ENCODE measurements at places on chromosomes 2 and 18.

DNA sequence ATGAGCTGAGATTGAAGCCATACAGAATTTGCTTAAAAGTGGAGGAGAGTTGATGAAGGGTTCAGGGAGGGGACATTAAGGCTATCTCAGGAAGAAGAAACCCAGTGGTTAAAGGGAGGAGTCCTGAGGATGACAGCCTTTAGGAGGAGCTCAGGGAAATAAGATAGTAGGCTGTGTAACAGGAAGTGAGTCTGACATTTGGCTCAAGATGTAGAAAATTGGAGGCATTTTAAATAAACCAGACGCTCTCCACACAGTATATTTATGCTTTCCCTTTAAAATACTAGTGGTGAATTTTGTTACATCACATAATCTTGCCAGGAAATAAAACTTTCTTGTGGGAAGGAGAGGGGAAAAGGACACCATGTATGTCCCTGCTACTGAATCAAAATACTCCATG lies 11.6 kb downstream of the KCNH7 start:
- DNase-seq = no peak

DNA sequence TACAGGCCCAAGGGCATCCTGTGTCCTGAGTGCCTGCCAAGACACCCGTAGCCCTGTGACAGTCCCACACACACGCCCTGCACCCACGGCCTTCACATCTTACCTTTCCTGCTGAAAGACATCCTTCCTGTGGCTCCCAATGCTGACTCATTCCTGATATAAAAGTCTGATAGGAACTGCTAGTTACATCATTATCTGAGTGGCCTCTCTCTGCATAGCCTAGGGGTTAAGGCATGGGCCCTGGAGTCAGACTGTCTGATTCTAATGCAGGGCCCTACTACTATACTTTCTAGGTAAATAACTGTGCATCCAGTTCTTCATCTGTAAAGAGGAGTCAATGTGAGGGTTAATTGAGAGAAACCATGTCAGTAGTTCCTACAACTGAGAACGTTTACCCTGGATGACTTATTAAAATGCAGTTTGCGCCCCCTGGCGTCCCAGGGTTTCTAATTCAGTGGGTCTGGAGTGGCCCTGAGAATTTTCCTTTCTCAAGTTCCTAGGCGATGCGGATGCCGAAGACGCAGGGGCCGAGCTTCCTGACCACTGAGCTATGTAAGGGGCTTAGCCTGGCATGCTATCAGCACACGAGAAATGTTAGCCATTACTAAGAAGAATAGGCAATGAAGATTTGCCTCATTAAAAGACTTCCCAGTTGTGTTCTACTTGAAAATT lies 6.0 kb upstream of the GPR45 start:
- peak; percentile 57 for DNase-seq

GRCh38 chr2:189581354-189582139 lies 961 bp upstream of the SLC40A1 start:
- DNase-seq = no peak

DNA sequence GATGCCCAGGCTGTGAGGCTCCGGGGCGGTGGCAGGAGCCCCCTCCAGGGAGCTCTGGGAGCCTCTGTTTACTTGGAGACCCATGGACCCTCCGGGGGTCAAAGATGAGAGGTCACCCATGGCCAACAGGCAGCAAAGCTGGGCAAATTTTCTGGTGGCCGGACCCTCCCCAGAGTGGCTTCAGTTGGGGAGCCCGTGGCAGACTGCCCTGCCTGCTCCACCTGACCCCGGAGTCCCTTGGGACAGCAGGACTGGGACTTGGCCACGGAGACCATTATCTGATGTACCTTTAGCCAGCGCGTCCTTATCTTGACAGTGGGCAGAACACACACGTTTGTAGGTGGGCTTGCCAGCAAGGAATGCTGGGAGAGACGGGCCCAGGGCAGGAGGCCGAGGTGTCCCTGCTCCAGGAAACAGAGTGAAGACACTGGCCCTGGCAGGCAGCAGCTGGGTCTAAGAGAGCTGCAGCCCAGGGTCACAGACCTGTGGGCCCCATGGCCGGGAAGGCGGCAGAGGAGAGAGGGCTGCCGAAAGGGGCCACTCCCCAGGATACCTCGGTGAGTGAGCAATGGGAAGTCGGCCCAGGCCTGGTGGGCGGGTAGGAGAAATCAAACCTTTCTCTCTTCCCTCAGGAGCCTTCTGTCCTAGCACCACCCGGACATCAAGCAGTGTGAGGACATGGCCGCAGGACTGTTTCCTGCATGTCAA lies at the start of the genes ABCG5 and ABCG8:
ABCG5 (minus strand) TSS at position 280 of the 708 bp plus-strand sequence; CDS start at position 120, 160 bp downstream.
ABCG8 (plus strand) TSS at position 412 of the 708 bp plus-strand sequence; CDS start at position 495, 83 bp downstream.
- no peak for DNase-seq

DNA sequence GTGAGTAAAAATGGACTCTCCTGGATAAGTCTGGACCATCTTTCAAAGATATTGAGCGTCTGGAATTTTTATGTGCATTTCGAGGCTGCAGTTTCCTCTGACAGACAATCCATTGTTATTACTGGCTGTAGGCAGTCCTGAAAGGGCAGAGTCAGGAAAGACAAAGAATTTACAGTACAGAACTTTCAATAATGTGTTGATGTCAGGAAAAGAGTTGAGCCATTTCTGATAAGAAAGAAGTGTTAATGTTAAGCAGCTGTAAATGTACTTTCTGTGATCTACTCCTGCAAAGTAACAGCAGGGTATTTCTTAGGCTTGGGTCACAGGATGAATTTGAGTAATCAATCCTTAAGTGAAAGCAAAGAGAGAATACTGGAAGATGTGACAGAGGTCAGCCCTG lies 29.8 kb downstream of the TSPYL6 start:
- DNase-seq = no peak

DNA sequence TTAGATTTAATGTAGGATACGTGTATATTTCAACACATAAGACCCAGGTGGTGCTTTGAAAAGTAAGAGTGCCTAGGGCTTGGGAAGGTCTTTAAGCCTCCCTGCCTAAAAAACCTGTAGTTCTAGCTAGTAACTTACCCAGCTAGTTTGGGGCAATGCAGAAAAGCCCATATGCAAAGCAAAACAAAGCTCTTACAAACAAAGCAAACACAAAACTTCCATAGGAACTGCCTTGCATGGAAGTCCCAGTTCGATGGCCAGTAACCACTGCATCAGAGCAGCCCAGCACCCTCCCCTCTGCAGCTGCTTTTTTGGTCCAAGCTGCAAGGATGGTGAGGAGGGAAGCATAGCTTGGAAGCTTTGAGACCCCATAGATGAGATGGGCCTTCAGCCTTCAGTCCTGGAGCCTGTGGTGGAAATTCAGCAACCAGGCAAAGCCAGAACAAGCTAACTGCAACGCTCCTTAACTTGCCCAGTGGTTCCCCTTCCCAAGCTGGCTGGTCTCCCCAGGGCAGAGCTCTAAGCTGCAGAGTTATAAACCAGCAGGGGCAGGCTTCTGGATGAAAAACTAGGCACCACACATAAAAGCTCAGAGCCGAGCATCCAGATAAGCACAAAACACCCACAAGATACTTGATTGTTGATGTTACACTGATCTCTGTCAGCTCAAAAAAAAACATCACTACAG lies 16.2 kb downstream of the C2orf76 start:
- DNase-seq = no peak

GRCh38 chr2:84906108-84906899 lies 848 bp downstream of the TMSB10 start:
- DNase-seq = no peak

- DNase-seq = no peak
Measured at GRCh38 chr2:7102826-7103225, 185.6 kb downstream of the RNF144A start.

- DNase-seq = no peak
Measured at GRCh38 chr2:25606892-25607291, 66.5 kb downstream of the DTNB start.

- no peak for DNase-seq
Measured at GRCh38 chr2:117745537-117745936, 69.0 kb upstream of the DDX18 start.

DNA sequence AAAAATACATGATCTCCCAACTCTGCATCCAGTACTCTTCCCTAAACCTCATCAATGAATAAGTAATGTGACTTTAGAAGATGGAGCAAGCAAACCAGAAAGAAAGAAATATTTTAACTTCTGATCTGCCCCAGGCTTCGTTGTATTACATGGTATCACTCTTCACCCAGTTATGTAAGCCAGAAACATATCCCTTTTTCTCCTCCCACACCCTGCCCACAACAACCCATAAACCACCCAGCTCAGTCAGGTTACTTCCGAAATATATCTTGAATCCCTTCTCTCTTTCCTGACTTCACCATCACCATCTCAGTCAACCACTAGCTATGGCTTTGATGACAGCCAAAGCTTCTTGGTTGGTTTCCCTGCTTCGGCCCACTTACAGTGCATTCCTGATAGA lies 295.8 kb upstream of the PARD3B start:
- no peak for DNase-seq

- DNase-seq = no peak
Measured at GRCh38 chr2:239351687-239352086, 49.1 kb downstream of the HDAC4 start.

GRCh38 chr2:131145040-131145439 lies 39.9 kb downstream of the PLEKHB2 start:
- no peak for DNase-seq

DNA sequence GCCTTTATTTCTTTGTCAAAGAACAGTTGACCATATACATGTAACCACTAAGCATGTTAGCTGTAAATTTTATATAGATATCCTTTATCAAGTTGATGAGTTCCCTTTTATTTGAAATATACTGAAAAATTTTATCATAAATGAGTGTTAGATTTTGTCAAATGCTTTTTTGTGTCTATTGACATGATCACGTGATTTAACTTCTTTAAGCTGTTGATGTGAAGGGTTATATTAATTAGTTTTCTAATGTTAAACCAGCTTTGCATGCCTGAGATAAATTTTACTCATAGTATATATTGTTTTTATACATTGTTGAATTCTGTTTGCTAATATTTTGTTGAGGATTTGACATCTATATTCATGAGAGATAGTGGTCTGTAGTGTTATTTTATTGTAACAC lies 241.9 kb upstream of the CDH20 start:
- DNase-seq = no peak

GRCh38 chr2:191245046-191245868 lies at the start of gene MYO1B:
Gene MYO1B, plus strand, starts transcription at chr2:191245404. Its CDS starts 31,492 bp downstream, at chr2:191276896.
- peak; percentile 65 for DNase-seq

GRCh38 chr2:225766431-225766830 lies 366.9 kb downstream of the NYAP2 start:
- no peak for DNase-seq

- DNase-seq = no peak
Measured at GRCh38 chr2:105187531-105187930, 54.0 kb upstream of the GPR45 start.

- no peak for DNase-seq
Measured at GRCh38 chr2:96156926-96157648, 11.8 kb upstream of the DUSP2 start.

GRCh38 chr2:214019229-214019972 lies 391.5 kb upstream of the VWC2L start:
- no peak for DNase-seq

DNA sequence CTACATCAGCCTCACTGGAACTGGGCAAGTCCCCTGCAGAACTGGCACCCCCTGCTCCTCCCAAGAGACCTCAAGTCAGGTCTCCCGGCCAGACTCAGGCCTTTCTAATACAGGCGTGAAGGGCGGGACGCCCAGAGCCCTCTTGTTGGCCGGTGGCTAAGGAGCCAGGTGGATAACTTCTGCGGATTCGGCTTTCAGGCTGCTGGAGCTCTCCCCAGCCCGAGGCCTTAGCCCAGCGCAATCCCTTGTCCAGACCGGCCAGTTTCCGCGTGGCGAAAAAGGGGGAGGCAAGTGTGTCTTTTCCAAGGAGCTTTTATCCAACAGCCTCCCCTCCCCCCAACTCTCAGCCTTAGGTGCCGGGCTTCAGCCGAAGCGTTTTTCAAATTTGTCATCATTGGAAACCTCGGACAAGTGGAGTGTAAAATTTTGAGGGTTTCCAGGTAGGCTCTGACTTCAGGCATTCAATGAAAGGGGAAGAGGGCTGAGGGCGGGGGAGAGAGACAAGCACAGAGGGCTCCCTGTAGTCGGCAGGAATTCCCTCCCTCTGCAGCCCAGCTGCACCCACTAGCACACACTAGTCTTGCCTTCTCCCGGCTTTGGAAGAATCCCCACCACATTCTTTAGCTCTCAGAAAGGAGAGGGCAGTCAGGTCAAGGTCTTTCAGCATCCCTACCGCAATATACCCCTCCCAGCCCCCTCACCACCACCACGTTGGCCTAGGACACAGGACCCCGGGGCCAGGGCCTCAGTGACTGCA lies 9.5 kb upstream of the SATB2 start:
- DNase-seq = no peak

GRCh38 chr2:145106293-145106692 lies 586.4 kb upstream of the ZEB2 start:
- no peak for DNase-seq

GRCh38 chr18:3457261-3457724 lies 7.3 kb downstream of the TGIF1 start:
- DNase-seq = no peak

DNA sequence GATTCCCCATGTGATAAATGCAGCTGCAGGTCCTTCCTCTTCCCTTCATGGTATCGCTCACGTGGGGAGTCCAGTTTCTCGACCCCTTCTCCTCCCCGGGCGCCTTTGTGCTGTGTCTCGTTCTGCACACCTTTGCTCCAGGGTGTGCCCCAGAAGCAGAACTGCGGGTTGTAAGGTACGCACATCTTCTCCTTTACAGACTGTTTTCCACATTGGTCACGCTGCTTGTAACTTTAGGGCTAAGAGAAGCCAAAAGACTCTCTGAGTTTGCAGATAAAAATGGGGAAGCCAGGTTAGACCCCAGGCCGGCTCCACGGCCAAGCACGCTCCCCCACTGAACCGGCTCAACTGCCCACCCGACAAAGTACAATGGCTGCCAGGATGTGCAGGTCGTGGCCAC lies 45.9 kb upstream of the TFCP2L1 start:
- no peak for DNase-seq

GRCh38 chr2:189641590-189641989 lies 19.7 kb upstream of the ASNSD1 start:
- no peak for DNase-seq

GRCh38 chr2:728165-728564 lies 51.0 kb upstream of the TMEM18 start:
- no peak for DNase-seq
